ENCODE measurements at places on chromosomes 11 and 22.

DNA sequence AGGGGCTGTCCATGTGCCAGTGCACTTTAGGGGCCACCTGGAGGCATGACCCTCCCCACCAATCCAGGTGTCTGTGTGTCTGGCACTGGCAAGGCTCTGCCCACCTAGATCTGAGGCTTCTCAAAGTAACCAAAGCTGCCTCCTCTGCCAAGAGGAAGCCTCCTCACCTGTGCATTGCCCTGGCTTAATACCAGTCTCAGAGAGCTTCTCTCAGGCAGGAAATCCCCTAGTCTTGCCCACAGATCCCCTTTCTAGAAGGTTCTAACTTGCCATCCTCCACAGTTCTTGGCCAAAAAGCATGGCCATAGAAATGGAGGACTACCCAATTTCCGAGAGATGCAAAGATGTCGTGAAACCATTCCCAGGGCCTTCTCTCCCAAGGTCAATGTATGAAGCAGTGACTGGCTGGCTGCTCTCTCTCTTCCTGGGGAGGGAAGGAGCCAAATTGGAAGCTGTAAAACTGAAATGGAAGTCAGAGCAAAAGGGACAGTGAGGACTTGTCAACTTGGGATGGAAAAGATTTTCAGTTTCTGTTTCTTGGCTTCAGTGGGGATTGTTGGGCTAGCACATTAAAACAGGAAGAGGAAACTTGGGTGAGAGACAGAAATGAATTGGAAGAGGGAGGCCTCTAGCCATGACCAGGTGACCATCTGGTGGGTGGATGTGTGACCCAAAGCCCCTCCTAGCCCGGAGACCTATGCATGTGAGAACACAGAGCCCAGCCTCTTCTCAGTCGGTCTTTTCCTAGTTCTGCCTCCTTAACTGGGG is 68.8 kb downstream of the PRDM11 start:
- no peak for DNase-seq

- DNase-seq: no peak
Observed at GRCh38 chr11:9775398-9775779, 111.5 kb downstream of the SWAP70 start.

GRCh38 chr11:88326099-88326498 is 11.4 kb downstream of the CTSC start:
- DNase-seq: no peak

DNA sequence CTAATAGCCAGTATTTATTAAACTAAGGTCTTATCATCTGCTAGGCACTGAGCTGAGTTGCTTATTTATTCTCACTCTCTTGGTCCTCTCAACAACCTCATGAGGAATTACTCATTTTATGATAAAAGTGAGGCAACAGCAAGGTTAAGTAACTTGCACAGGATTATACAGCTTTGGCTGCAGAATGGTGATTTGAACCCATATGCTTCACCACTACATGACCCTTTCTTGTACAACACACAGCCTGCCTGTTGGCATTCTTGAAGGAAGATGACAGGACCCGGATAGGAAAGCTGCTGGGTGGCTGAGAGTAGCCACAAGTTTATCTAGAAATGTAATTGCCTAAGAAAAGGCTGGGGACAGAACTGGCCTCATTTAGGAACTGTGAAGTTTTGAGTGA is 5.3 kb upstream of the PARVA start:
- DNase-seq: no peak

- DNase-seq: no peak
Observed at GRCh38 chr22:44273175-44273574, 39.6 kb downstream of the SHISAL1 start.

GRCh38 chr11:11746449-11746848 is 95.3 kb upstream of the USP47 start:
- no peak for DNase-seq

- no peak for DNase-seq
Observed at GRCh38 chr11:57427727-57428082, 784 bp upstream of the SLC43A3 start.

DNA sequence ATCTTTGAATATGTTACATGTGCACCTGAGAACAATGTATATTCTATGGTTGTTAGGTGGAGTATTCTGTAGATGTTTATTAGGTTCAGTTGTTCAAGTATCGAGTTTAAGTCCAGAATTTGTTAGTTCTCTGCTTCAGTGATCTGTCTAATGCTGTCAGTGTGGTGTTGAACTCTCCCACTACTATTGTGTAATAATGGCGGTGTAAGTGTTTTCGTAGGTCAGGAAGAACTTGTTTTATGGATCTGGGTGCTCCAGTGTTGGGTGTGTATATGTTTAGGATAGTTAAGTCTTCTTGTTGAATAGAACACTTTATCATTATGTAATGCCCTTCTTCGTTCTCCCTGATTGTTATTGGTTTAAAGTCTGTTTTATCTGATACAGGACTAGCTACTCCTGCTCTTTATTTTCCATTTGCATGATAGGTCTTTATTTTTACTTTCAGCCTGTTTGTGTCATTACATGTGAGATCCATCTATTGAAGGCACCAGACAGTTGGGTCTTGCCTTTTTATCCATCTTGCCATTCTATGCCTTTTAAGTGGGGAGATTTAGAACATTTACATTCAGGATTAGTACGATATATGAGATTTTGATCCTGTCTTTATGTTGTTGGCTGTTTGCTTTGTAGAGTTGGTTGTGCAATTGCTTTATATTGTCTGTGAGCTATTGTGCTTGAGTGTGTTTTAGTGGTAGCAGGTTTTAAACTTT is 121.6 kb downstream of the DDX10 start:
- DNase-seq: no peak

DNA sequence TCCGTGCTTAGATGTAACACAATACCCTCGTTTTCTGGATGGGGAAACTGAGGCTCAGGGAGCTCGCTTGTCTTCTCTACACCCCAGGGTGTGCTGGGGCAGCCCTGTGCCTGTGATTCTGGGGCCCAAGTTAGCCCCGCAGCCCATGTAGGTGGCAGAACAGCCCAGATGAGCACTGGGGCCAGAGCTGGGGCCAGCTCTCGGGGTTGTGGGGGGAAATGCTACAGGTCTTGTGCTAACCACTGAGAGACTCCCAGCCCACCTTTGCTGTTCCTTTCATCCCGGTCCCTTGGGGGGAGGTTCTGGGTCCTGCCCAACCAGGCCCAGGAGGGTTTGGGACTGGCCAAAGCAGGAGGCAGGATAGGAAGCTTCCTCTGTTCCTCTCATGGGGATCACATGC is 13.5 kb downstream of the MYEOV start:
- no peak for DNase-seq

DNA sequence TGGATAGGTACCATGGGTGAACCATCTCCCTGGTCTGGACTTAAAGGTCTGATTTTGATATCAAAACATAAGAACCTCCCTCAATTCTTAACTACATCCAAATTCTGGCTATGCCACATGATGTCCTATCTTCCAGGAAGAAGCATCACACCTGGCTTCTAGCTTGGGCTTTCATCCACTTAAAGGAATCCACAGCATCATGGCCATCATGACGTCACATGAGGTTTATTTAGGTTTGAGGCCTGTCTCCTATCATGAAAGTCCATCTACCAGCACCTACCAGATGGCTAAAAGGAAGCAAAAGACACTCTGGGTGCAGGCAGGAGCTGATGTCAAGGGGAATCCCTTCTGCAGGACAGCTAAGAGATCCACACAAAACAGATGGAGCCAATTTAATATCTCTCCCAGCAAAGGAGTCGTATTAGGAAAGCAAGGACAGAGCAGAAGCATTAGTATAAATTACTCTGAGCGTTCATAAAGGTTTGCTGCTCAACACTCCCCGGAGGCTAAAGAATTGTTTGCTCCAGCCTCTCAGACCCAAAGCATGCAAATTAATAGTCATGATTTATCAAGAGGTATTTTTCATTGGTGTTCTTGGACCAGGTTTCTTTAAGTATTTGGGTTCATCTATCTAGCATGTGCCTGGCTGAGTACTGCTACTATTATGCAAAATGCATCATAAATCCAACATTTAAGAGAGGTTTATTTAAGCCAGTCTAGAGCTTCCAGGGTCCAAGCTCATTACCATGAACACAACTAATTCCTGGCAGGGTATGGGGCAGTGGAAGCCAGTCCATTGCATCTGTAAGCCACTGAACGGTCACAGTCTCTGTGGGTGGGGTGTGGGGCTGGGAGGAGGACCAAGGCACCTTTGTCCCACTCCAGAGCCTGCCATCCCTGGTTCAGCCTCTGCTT is 47.2 kb downstream of the GALNT18 start:
- DNase-seq: no peak

DNA sequence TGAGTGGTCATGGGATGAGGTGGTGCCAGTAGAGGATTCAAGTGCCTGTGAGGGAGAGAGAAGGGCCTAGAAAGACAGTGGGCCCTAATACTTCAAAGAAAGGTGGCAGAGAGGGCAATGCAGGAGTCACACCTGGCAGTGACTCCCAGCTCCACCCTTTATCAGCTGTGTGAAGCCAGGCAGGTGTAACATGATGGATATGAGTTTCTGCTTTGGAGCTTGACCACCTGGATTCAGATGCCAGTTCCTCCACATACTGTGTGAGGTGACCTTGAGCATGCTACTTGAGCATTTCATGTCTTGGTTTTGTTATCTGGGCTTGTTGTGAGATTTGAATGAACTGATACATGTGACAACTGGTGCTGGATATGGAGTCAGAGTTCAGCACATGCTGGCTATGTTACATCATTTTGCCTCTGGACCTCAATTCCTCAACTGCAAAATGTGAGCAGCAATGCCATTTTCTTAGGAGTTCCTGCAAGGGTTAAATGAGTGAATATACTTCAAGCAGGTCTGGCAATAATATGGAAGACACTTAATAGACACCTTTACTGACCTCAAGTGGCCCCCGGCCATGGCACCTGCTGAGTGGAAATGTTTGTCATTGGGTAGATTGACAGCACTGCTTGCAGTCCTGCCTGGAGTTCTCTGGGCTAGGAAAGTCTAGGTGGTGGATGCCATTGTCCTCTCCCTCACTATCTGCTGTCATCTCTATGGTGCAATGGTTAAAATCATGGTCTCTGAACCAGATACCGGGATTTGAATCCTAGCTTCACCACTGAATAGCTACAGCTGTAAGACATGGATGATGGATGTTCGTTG is 83.3 kb downstream of the MICAL2 start:
- DNase-seq: no peak

DNA sequence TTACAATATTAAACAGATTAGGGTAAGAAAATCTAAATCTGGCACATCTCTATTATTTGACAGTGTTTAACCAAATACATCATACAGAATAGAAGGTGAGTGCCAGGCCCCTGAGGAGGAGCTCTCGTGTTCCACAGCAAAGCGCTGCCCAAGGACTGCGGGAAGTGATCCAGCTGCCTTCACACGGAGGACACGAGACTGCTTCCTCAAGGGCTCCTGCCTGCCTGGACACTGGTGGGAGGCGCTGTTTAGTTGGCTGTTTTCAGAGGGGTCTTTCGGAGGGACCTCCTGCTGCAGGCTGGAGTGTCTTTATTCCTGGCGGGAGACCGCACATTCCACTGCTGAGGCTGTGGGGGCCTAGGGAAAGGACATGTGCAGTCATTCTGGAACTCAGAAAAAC is 71.1 kb downstream of the NCAPD3 start:
- no peak for DNase-seq

GRCh38 chr11:126383339-126384335 is 28.2 kb downstream of the ST3GAL4 start:
- no peak for DNase-seq

DNA sequence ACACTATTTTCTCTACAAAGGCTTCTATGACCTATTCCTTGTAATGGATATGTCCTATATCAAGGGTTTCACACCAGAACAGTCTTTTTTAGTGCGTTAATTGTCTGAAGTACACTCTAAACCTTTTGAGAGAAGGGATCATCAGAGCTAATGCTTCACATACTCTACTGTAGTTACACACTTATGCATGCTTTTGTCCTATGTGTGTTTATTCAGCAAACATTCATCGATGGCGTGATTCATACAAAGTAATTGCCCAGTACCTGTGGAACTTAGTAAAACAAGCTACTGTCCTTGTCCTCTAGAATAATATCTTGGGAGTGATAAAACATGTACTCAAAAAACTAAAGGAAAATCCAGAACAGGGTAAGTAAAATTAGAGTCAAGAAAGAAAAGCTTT is 139.2 kb downstream of the GUCY1A2 start:
- DNase-seq: no peak

DNA sequence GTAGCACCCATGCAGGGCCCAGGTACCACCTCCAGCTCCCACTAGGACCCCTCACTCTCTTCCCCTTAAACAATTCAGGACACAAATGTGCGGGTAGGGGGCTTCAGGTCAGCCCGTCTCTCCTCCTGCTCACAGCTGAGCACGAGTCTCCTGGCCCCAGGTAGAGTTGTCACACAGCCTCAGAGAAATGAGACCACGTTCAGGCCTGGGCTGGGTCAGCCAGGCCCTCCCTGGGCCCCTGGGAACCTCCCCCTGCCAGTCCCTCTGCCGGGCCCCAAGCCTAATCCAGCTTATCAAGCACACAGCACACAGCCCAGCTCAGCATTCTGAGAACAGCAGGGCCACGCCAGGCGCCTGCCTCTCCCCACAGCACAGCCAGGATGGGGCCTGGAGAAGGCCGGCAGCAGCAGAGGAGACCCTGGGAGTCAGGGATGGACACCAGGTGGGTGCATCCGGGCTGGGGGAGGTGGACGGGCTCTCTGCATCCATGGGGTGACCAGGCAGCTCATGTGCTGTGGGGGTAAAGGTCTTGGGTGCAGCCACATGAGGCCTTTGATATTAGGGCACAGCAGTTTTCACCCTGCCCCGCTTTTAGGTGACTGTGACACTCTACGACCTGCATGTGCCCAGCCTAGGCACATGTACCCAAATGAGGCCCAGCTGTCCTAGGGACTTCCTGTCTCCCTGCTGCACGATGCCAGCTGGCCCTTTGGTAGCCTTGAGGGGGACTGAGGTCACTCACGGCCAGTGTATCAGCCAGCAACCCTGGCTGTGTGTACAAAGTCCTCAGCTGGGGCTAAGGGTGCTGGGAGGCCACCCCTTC is 87.0 kb downstream of the MORC2 start:
- DNase-seq: no peak

DNA sequence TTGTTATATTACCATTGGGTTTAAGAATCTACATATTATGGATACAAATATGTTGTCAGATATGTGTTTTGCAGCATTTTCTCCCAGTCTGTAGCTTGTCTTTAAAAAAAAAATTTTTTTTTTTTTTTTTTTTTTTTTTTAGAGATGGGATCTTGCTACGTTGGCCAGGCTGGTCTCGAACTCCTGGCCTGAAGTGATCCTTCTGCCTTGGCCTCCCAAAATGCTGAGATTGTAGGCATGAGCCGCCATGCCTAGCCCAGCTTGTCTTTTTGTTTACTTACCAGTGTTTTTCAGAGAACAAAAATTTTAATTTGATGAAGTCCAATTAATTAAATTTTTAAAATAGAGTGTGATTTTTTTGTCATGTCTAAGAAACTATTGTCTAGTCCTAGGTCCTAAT is 29.8 kb downstream of the INCENP start:
- DNase-seq: no peak

Measured in activated T-cell treated with anti-CD3 and anti-CD28 coated beads for 1 hour (primary cell).